Activated CD4-positive, alpha-beta T cell treated with anti-CD3 and anti-CD28 coated beads, Interleukin-2, amount 50 U/mL, for 1 hour (primary cell): ENCODE measurements at places on chromosomes 13 and 19.

DNA sequence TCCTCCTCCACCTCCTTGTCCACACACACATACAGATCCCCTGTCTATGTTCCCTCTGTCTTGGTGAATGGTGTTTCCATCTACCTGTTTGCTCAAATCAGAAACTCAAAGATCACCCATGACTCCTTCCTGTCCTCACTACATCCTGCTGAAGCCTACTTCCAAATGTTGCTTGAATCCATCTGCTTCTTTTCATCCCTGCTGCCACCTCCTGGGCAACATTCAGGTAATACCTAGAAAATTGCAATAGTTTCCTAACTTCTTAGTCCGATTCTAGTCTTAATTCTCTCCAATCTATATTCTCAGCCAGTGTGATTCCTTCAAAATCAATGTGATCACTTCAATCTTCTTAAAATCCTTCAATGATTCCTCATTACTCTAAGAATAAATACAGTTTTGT is 155.5 kb upstream of the STARD13 start:
- no peak for DNase-seq

DNA sequence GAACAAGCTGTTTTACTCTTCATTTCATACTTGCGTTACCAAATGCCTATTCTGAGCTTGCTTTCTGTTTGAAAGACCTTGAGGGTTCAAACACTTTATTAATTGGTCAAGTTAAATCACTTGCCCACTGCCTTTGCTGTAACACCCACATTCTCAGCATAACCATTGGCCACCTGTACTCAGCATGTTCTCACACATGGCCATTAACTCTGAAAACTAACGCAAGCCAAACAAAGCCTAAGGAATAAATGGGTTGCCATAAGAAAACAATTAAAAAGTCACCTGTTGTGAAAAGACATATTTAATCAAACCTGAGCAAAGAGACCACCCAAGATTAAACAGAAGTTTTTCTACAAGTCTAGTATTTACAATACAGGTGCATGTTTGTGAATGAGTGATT is 517.2 kb upstream of the SPRY2 start:
- no peak for DNase-seq

- DNase-seq = peak; percentile 33
These were observed 6.0 kb downstream of the PLAUR start for GRCh38 chr19:43664018-43664417.

GRCh38 chr13:73825143-73825542 is 309.1 kb downstream of the KLF12 start:
- no peak for DNase-seq

DNA sequence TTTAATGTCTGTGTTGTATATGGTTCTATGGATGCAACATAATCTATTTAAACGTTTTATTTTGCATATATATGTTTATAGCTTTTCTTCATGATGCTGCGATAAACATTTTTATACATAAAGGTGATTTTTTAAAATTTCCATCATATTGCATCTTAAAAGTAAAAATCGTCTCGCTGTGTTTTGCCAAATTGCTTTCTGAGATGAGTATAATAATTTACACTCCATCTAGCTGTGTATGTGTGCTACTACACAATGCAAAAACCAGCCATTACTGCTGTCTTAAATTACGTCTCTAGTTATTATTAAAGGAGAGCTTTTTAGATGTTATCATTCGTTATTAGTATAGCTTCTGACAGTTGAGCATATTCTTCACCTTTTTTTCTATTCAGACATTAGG is 37.2 kb downstream of the METTL21C start:
- no peak for DNase-seq

GRCh38 chr13:94353167-94353710 is 126.2 kb downstream of the DCT start:
- no peak for DNase-seq

GRCh38 chr19:35764432-35765315 is 6.7 kb downstream of the PROSER3 start:
- DNase-seq = no peak

- no peak for DNase-seq
These were observed 112.4 kb downstream of the HS6ST3 start for GRCh38 chr13:96202315-96202714.

DNA sequence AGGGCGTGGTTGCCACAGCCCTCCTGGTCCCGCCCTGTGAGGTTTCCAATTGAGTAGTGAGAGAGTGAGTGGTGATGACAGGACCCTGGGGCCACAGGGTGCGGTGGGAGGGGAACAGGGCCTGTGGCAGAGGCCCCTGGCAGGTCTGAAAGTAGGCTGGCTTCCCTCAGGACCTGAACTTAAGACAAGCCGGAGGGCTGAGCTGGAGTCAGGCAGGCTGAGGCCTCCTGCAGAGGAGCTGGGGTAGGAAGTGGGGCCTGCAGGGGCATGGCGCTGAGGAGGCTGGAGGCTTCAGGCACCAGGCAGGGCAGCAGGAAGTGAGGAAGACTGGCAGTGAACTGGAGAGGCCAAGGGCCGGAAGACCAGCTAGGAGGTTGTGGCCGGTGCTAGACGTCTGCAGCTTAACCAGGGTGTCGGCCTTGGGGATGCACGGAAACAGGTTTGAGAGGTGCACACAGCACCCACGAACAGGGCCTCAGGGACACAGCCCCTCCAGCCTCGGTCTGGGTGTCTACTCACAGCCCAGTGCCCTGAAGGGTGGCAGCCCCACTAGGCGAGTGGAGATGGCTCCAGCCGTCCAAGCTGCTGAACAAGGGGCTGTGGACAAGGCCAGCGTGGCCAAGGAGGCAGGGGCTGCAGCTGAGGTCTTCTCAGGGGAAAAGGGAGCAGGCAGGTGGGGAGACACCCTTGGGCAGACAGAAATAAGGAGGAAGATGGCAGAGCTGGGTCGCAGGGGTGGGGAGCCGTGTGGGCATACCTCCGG is 17.8 kb downstream of the POP4 start:
- DNase-seq = no peak

DNA sequence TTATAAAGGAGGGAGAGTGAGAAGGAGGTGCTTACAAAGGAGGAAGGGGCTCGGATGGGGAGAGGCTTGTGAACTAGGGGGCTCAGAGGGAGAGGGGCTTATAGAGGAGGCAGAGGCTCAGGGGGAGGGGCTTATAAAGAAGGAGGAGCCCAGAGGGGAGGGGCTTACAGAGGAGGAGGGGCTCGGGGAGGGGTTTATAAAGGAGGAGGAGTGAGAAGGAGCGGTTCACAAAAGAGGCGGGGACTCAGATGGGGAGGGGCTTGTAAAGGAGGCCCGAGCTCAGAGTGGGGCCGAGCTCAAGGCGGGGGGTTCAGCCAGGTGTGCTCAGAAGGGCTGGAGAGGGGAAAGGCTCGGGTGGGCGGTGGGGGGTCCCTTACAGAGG is 500 bp downstream of the SMIM24 start:
- peak; percentile 23 for DNase-seq

- DNase-seq = no peak
These were observed 9.5 kb upstream of the ERVV-1 start for GRCh38 chr19:53004242-53004641.

DNA sequence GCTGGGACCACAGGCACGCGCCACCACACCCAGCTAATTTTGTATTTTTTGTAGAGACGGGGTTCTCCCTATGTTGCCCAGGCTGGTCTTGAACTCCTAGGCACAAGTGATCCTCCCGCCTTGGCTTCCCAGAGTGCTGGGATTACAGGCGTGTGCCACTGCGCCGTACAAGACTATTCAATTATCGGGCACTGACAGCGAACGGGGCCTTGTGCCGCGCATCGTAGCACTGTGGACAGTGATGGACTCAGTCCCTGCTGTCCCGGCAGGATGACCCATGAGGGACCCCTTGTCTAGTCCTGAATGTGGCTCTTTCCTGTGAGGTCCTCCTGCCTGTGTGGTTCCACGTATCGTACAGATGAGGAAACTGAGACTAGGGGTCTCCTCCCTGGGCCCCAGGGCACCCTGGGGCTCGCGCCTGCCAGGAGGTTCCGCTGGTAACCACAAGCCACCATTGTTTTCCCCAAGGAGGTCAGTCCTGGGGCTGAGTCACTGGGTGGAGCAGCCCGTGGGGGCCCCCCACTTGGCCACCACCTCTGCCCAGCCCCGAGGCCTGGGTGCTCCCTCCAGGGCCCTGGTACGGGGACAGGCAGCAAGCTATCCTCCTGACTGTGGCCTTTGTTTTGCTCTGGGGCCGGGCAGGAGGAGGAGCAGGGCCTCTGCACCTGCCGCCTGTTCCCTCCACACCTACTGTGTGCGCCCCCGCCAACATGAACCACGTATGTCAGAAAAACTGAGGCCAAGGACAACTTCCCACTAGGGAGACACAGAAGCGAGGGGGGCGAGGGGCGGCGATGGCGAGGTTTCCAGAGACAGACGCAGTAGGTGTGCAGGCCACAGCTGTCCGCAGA is 2.9 kb upstream of the TCF3 start:
- no peak for DNase-seq

- DNase-seq = no peak
These were observed 2.6 kb downstream of the POU2F2 start for GRCh38 chr19:42129399-42130253.

DNA sequence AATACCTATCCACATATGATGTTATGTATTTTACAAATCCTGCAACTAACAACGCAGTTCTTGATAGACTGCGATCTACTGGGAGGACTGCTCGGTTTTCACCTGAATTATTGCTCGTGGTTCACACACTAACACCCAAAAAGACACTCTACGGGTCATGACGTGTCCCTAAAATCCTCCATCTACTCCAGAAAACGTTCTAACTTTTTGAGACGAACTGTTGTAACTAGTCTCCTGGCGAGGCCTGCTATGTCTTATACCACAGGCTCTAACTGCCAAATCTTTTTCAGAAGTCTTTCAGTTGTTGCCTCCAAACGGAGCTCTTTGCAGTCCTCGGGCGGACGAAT is 108.2 kb downstream of the KCNRG start:
- no peak for DNase-seq

- no peak for DNase-seq
These were observed 121.2 kb downstream of the PCCA start for GRCh38 chr13:100209857-100210825.

GRCh38 chr13:38819596-38819995 is 132.7 kb downstream of the FREM2 start:
- no peak for DNase-seq

GRCh38 chr13:90445179-90445578 is 902.3 kb upstream of the MIR17HG start:
- DNase-seq = no peak

- peak; percentile 39 for DNase-seq
These were observed 2.4 kb downstream of the FOSB start for GRCh38 chr19:45469945-45470761.

- no peak for DNase-seq
These were observed 638.2 kb upstream of the SPRY2 start for GRCh38 chr13:80979035-80979641.

GRCh38 chr19:27828829-27829228 is 1384.1 kb downstream of the UQCRFS1 start:
- DNase-seq = no peak

- DNase-seq = no peak
These were observed 44.4 kb downstream of the COMP start for GRCh38 chr19:18746401-18747325.

GRCh38 chr19:45124021-45124420 is 31.0 kb downstream of the PPP1R37 start:
- no peak for DNase-seq

GRCh38 chr13:40966298-40966697 is 52.8 kb downstream of the ELF1 start:
- no peak for DNase-seq

DNA sequence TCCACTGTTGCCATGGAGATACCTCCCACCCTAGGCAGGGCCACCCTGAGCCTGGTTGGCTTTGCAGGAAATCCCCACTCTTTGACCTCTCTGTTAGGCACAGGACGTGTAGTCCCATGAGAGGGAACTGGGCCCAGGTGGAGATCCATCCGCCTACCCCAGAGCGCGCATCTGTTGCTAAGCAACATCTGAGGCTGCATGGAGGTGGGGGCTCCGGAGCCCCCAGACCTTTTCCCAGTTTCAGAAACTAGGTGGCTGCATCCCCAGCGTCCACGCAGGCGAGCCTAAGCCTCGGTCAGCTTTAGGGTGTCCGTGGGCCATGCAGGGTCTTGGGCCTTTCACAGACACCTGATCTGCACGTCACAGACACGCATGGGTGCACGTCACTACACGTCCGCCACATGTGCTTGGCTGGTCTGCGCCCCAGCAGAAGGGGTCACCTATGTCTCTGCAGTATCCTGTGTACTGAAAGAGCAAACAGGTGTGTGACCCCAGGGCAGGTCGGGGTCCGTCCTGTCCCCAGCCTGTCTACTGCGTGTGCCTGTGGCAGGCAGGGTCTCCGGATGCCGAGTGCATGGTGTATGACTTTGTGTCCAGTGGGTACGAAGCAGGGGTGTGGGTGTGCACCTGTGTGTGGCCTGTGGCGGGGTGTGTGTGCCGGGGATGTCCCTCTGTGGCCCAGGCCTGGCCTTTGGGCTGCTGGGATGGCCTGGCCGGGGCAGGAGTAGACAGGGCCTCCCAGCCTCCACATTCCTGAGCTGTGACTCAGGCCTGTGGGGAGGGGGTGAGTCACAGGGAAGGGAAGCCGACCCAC is 4.1 kb upstream of the CIRBP start:
- DNase-seq = no peak

DNA sequence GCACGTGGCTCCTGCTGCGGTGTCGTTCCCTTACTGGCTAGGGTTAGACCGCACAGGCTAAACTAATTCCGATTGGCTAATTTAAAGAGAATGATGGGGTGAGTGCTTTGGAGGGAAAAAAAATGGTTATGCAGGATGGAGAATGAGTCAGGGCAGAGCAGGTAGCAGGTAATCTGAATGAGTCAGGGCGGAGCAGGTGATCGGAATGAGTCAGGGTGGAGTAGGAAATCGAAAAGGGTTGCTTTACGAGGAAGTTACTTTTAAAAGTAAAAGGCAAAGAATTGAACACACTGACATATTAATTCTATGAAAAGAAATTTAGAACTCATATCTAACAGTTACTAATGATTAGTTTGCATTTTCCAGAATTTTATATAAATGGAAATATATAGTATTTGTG is 335.5 kb downstream of the FOXO1 start:
- no peak for DNase-seq

DNA sequence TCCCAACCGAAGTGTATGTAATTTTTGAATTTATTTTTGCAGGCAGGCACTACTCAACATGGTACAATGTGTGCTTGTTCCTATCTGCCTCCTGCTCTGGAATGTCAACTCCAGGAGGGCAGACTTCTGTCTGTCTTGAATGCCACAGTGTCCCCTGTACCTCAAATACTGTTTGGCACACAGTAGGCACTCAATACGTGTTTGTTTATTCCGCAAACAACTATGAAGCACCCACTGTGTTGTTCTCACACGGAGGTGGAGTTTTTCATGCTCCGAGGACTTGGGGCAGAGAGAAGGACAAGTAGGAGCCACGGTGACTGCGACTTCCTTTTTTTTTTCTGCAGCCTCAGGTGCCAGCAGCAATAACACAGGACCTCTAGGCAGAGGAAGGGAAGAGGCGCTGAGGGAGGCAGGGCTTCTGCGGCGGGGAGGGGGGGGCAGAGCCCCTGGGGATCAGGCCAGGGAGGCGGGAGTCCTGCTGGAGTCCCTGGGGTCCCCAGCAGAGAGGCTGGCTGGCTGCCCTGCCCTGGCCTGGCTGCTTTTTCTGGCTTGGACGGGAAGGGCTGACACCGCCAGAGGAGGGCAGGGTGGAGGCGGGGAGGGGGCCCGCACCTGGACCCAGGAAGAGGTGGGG is 29.3 kb upstream of the TNFAIP8L1 start:
- DNase-seq = no peak
